ENCODE measurements at places on chromosomes 7 and 10. TPM values are rescaled to one million over a fixed set of nuclear protein-coding genes. Genes with fewer than 3 reads are reported as not detected.

- DNase-seq: no peak
These were observed 10.5 kb downstream of the NRG3 start for GRCh38 chr10:81885491-81885890.

DNA sequence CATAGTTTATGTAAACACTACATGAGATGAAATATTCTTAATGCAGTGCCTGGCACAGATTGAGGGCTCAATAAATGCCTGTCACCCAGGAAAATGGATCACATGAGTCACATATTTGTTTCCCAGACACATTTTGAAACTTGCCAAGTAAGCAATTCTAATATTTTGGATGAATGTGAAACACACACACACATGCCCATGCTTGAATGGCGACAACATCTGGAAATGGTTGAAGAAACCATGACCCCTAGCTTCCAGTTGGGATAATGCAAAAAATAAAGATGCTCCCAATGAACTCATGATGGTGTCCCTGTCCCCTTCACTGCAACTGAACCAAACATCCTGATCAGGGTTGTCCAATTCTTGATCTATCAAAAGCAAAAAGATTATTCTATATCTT, 797.3 kb downstream of the XPNPEP1 start:
- no peak for DNase-seq

SFTPA1 gene
- not detected for total RNA-seq

DNA sequence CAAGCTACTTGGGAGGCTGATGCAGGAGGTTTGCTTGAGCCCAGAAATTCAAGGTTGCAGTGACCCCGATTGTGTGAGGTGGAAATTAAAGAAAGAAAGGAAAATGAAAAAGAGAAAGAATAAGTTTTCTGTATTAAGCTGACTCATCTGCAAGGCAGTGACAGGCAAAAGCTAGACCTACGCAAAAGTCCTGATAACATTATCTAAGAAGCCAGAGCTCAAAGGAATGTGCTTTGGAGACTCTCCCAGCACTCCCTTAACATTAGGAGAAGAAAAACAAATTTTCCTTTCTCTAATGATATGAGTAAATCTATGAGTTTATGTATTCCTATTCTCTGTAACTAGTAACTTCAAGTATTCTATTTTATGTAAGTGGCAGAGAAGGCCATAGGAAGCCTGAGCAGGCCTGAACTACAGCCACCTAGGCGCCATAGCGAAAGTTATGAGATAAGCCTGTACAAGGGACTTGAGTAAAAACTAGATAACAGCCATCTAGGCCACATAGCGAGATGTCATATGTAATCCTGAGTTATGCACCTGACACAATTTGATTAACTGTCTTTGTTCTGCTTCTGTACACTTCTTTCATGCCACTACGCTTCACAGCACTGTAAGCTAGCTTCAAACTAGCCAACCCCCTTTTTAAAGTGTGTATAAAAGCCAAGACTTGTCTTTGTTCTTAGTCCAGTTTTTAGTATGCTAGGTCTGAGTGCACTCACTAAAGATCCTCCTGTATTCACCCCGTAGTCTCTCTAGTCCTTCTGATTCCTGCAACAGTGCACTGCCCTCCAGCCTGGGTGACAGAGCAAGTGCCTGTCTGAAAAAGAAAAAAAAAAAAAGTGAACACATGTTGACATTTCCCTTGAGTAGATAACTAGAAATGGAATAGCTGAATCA, 9.4 kb upstream of the ZWINT start:
- no peak for DNase-seq

LLCFC1 gene
- total RNA-seq: not detected

MKX gene
- total RNA-seq: 0.39 TPM
